ENCODE measurements at places on chromosomes 6 and 20. TPM values are rescaled to one million over a fixed set of nuclear protein-coding genes. Genes with fewer than 3 reads are reported as not detected.

GRCh38 chr6:157380458-157380778 is 572 bp upstream of the ZDHHC14 start:
- H3K4me3 ChIP-seq = peak overlapping the region; percentile 97
- no peak for DNase-seq

DNA sequence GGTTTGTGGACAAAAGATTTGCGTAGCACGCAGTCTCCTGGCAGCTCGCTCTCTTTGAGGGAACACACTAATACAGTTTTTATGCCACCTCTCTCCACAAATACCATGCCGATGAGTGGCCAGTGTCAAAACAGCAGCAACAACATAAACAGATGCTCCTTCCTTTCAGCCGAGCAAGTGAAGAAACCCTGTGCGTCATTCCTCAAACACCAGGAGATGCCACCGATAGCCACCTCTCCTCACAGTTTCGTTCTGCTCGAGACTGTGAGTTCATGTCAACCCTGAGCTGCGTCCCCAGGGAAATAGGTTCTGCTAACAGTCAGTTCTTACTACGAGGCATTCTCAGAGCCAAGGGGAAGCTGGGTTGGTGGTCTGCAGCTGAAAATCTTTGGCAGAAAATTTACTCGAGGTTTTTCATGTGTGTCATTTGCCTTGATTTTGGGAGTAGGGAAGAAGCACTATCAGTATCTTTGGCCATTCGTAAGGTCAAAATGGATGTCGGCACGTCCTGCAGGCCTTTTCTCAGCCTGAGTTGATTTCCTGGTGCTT is 59.9 kb downstream of the EYA2 start:
- H3K36me3 ChIP-seq = peaks cover 9% of the 10 kb centered on the region
- no peak for DNase-seq
- H3K4me3 ChIP-seq = no peak overlapping the region
- H3K4me1 ChIP-seq = no peaks in the 10 kb centered on the region
- H3K27me3 ChIP-seq = no peaks in the 10 kb centered on the region

- no peaks in the 10 kb centered on the region for H3K27me3 ChIP-seq
- no peaks in the 10 kb centered on the region for H3K4me1 ChIP-seq
- no peak overlapping the region for H3K4me3 ChIP-seq
Observed at GRCh38 chr6:134731615-134732014, 218.3 kb downstream of the ALDH8A1 start.

- H3K4me1 ChIP-seq = no peaks in the 10 kb centered on the region
- H3K27ac ChIP-seq = no peak overlapping the region
- H3K27me3 ChIP-seq = no peaks in the 10 kb centered on the region
- H3K36me3 ChIP-seq = no peaks in the 10 kb centered on the region
- H3K4me3 ChIP-seq = no peak overlapping the region
Observed at GRCh38 chr6:87824958-87825491, 123.0 kb upstream of the AKIRIN2 start.

- no peaks in the 10 kb centered on the region for H3K4me1 ChIP-seq
- H3K4me3 ChIP-seq = no peak overlapping the region
Observed at GRCh38 chr20:61557621-61558020, 305.6 kb downstream of the CDH4 start.

- H3K4me3 ChIP-seq = no peak overlapping the region
- no peak for DNase-seq
- H3K4me1 ChIP-seq = no peaks in the 10 kb centered on the region
- H3K27me3 ChIP-seq = no peaks in the 10 kb centered on the region
- no peaks in the 10 kb centered on the region for H3K36me3 ChIP-seq
Observed at GRCh38 chr6:18405477-18406293, 18.5 kb downstream of the RNF144B start.

DNA sequence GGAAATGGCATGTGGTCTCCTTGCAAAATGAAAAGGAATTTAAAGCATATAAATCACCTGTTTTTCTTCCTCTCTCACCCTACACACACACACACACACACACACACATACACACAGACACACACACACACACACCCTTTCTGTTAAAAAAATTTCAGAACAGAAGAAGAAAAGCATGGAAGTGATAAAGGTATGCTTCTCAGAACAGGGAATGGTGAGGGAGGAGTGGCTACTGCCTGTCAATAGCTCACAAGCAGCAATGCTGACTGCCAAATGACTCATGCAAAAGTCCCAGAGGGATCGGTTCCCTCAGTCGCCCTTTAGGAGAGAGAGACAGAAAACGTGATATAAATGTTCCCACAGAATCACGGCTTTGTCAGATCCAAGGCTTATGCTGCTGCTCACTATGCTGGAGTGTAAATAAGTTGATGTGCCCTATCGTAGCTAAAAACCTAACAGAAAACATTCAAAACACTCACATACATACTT is 102.6 kb downstream of the IBTK start:
- H3K27ac ChIP-seq = peak overlapping the region; percentile 63
- H3K4me1 ChIP-seq = peaks cover 3% of the 10 kb centered on the region
- DNase-seq = peak; percentile 59

DNA sequence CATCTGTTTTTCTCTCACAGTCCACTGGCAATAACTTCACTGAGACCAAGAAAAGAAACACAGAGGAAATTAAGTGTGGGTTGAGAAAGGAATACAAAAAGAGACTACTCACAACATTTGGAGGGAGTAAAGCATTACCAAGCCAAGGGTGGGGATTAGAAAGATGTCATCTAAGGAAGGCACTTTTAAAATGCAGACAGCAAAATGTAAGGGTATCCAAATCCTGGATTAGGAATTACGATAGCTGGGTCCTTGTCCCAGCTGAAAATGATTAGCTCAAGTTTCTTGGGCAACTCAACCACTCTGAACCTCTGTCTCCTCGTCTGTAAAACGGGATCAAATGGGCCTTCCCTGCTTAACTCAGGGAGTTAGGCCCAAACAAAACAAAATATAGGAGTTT is 2.2 kb downstream of the LEMD2 start:
- DNase-seq = no peak
- H3K36me3 ChIP-seq = no peaks in the 10 kb centered on the region
- no peak overlapping the region for H3K4me3 ChIP-seq
- H3K27me3 ChIP-seq = no peaks in the 10 kb centered on the region
- H3K27ac ChIP-seq = no peak overlapping the region

- no peaks in the 10 kb centered on the region for H3K27me3 ChIP-seq
- H3K27ac ChIP-seq = no peak overlapping the region
- H3K4me1 ChIP-seq = no peaks in the 10 kb centered on the region
- H3K4me3 ChIP-seq = no peak overlapping the region
- no peak for DNase-seq
Observed at GRCh38 chr6:31126396-31127175, 6.3 kb upstream of the CDSN start.

DNA sequence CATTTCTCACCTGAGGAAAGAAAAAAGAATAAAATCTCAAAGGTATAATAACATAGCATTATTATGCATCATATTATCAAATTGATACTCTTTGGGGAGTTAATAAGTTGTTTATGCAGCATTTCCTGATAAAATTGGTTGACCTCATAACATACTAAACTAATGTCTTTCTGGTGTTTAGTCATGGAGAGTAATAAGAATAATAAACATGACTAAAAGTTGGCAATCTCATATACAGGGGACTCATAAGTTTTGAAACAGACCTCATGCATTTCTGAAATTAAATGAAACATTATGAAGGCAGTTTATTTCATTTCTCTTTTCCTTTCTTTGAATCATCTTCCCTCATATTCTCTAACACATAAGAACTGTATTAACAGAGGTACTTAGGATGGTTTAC is 60.5 kb upstream of the PRDM1 start:
- DNase-seq = no peak
- H3K36me3 ChIP-seq = no peaks in the 10 kb centered on the region
- no peaks in the 10 kb centered on the region for H3K27me3 ChIP-seq
- H3K4me1 ChIP-seq = no peaks in the 10 kb centered on the region

DNA sequence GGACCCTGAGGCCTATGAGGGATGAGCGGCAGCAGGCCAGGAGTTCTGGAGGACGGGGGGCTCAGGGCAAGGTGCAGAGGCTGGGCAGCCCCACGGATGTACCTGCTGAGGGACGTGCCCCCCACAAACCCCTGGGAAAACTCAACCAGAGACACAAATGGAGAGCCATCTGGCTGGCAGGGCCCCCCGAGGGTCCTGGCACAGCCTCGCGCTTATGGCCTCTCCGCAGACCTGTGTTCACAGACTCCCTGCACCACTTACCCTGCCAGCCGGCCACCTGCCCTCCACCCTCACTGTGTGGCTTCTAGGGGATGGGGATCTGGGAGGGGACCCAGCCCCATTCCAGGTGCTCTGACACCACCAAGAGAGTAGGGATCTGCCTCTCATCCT is 3.4 kb upstream of the ZBTB46 start:
- H3K4me3 ChIP-seq = no peak overlapping the region
- peak overlapping the region; percentile 55 for H3K27ac ChIP-seq
- no peaks in the 10 kb centered on the region for H3K36me3 ChIP-seq
- no peak for DNase-seq
- H3K27me3 ChIP-seq = no peaks in the 10 kb centered on the region
- H3K4me1 ChIP-seq = no peaks in the 10 kb centered on the region

DNA sequence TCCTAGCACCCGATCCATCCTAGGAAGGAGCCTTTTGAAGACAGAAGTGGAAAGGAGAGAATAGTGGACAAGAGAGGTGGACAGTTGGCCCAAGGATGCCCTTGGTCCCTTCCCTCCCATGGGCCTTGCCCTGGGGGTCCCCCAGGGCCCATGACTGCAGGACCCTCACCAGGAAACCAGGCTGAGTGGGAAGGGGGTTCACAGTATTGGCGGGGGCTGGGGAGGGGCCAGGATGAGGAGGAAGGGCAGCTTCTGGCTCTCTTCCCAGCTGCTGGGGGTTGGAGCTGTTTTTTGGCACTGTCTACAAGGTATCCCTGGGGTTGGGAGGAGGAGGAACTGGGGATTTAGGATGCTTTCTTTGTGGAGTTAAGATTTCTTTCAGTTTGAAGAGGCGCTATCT is 4.0 kb upstream of the DSN1 start:
- H3K27ac ChIP-seq = no peak overlapping the region
- H3K27me3 ChIP-seq = no peaks in the 10 kb centered on the region
- DNase-seq = no peak
- peaks cover 23% of the 10 kb centered on the region for H3K36me3 ChIP-seq
- no peak overlapping the region for H3K4me3 ChIP-seq

- H3K4me1 ChIP-seq = no peaks in the 10 kb centered on the region
- no peaks in the 10 kb centered on the region for H3K36me3 ChIP-seq
- DNase-seq = no peak
Observed at GRCh38 chr6:95387845-95388244, 189.5 kb upstream of the MANEA start.

DNA sequence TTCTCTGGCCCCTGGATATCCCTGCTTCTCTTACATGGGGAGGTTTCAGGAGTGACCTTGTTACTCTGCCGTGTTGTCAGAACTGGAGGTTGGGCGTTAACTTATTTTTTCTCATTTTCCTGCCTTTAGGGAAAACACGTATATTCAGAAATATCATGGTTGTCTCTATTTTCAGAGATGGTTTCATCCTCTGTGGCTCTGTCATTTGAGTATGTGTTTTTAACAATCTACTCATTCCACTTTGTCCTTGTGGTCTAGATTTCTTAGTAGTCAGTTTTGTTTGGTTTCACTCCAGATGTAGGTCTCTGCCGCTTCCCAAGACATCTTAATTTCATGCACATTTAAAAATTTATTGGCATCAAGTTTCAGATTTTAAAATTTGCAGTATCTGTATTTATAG is 45.9 kb downstream of the KCNS1 start:
- H3K27me3 ChIP-seq = no peaks in the 10 kb centered on the region
- H3K4me3 ChIP-seq = no peak overlapping the region
- H3K4me1 ChIP-seq = peaks cover 3% of the 10 kb centered on the region
- no peak for DNase-seq

- no peak for DNase-seq
- H3K4me1 ChIP-seq = no peaks in the 10 kb centered on the region
- no peaks in the 10 kb centered on the region for H3K36me3 ChIP-seq
- no peak overlapping the region for H3K4me3 ChIP-seq
- no peaks in the 10 kb centered on the region for H3K27me3 ChIP-seq
Observed at GRCh38 chr6:55239099-55239498, 64.8 kb downstream of the HCRTR2 start.

DNA sequence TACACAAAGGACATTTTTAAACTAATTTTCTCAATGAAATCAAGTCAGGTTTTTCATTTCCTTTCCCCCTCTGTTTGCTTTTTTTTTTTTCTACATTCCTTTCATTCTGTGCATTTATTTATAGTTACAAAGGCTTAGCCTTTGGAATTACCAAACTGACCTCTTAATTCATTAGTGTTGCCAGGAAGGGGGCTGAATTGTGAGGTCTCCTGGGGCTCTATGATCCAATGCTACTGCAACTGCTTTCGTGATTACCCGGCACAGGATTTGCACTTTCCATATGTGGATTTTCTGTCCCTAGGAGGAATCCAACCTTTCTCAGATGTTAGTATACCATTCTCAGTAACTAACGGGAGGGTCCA is 35.3 kb downstream of the NEDD9 start:
- peaks cover 9% of the 10 kb centered on the region for H3K4me1 ChIP-seq
- peaks cover 24% of the 10 kb centered on the region for H3K36me3 ChIP-seq
- DNase-seq = no peak
- H3K27ac ChIP-seq = peak overlapping the region; percentile 74

DNA sequence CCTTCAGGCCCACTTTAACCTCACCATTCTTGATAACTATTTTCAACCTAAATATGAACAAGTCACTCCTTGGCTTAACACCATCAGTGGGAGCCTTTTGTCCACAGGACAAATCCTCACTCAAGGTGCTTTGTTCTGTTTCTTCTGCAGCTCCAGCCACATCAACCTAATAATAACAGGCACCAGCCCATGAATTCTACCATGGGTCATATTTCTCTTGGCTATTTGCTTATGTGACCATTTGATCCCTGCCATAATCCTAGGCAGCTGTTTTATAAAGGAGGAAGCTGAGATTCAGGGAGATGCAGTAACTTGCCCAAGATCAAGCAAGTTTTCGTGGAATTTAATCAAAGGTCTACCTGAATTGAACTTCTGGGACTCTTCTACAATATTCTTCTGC is 561.3 kb downstream of the DHX35 start:
- DNase-seq = no peak
- H3K4me3 ChIP-seq = no peak overlapping the region
- H3K27ac ChIP-seq = no peak overlapping the region
- H3K27me3 ChIP-seq = no peaks in the 10 kb centered on the region

The TUBB2A gene
- total RNA-seq = 100 TPM

The XKR7 gene
- not detected for total RNA-seq

The IRF4 gene
- total RNA-seq = 6.9 TPM

The SOD2 gene
- total RNA-seq = 160 TPM

The BNIP5 gene
- not detected for total RNA-seq

The MMP24 gene
- 0.66 TPM for total RNA-seq

The NKX2-2 gene
- total RNA-seq = not detected

The USP49 gene
- 9.6 TPM for total RNA-seq

The SSR1 gene
- 68.2 TPM for total RNA-seq

The PTCHD4 gene
- total RNA-seq = 2.9 TPM

Data from tibial nerve (tissue), 4 donors.